ENCODE measurements at places on chromosomes 6 and 20.

- no peak for DNase-seq
These were observed 13.1 kb downstream of the FUCA2 start for GRCh38 chr6:143498428-143498827.

DNA sequence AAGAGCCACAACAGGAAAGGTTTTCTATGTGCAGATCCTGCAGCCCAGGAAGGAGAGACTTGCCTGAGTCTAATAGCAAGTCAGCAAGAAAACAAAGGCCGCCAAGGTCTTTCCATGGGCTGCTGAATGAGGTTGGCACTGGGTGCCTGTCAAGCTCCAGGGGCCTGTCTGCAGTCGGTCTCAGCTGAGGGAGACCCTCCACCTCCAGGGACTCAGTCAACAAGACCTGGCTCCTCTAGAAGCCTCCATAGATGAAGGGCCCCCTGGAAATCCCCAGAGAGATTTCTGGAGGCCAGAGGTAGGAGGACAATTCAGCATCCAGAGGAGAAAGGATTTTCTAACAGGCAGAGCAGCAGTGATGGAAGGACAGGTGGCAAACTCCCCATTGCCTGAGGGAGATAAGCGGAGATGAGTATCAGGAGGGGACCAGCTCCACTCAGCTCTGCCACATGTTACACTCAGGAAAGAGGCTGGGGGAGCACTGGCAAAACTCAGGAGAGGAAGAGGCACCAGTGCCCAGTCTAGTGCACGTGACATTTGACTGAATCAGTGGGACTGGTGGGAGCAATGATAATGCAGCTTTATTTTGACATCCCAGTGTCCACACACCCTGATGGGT is 33.5 kb upstream of the FKBP1A start:
- DNase-seq = no peak

DNA sequence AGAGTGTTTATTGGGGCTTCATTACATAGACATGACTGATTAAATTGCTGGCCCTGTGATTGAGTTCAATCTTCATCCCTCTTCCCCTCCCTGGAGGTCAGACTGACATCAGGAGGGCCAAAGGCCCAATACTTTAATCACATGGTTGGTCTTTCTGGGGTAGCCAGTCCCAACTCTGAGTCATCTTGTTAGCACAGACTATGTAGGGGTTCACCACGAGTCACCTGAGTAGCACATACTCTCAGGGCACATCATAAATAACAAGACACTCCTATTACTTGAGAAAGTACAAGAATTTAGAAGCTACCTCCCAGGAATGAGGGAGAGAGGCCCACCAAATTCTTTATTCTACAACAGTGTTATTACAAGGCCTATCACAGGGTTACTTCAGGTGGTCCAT is 11.3 kb downstream of the GINS1 start:
- no peak for DNase-seq

DNA sequence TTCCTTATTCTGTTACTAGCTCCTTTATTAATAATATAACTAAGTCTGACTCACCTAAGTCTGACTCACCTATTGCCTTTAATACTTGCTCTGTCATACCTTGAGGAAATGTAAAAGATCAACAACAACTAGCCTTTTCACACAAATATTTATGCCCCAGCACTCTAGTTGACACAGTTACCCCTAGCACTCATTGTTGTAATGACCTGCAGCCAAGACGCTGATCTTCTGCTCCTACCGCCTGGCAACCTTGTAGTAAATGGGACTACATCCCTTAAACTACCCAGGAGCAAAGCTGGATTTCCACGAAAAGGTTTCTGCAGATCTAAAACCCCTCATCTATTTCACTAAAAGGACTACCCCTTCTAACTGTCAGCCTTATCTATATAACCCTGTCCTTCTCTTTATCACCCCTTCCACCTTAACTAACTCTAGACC is 90.0 kb downstream of the PLG start:
- no peak for DNase-seq

- DNase-seq = no peak
These were observed 9.9 kb downstream of the SERAC1 start for GRCh38 chr6:158158123-158158522.

GRCh38 chr6:23873161-23873560 is 252.9 kb upstream of the NRSN1 start:
- DNase-seq = no peak

GRCh38 chr6:21987501-21987957 is 309.3 kb downstream of the PRL start:
- no peak for DNase-seq

DNA sequence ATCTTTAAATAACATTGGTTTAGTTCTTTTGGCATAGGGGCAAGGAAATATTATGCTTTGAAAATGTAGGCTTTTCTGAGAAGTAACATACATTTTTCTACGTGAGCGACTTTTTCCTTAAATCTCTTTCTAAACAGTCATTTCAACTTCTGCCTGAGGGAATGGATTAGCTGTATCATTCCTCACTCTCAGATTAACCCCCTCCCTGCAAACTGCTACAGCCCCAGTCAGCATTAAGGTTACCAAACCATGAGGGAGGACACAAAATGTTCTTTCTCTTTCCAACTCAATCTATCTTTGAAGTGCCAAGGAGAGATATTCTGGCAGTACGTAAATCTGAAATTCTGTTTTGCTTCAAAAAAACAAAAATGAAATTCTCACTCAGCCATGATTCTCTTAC is 231.3 kb upstream of the FLRT3 start:
- no peak for DNase-seq

- no peak for DNase-seq
These were observed 238.1 kb upstream of the HS3ST5 start for GRCh38 chr6:114580882-114581281.

GRCh38 chr6:39294133-39294532 is 20.1 kb downstream of the KCNK17 start:
- no peak for DNase-seq

- no peak for DNase-seq
These were observed 85.2 kb upstream of the CCDC167 start for GRCh38 chr6:37584654-37585522.

- DNase-seq = no peak
These were observed 62.1 kb upstream of the ZNF217 start for GRCh38 chr20:53655625-53656292.

GRCh38 chr6:80862756-80863155 is 756.3 kb downstream of the BCKDHB start:
- no peak for DNase-seq

GRCh38 chr6:43297644-43298564 is at the start of gene SLC22A7:
SLC22A7 (plus strand) TSS chr6:43298260; CDS start chr6:43298359, 99 bp downstream.
- no peak for DNase-seq

DNA sequence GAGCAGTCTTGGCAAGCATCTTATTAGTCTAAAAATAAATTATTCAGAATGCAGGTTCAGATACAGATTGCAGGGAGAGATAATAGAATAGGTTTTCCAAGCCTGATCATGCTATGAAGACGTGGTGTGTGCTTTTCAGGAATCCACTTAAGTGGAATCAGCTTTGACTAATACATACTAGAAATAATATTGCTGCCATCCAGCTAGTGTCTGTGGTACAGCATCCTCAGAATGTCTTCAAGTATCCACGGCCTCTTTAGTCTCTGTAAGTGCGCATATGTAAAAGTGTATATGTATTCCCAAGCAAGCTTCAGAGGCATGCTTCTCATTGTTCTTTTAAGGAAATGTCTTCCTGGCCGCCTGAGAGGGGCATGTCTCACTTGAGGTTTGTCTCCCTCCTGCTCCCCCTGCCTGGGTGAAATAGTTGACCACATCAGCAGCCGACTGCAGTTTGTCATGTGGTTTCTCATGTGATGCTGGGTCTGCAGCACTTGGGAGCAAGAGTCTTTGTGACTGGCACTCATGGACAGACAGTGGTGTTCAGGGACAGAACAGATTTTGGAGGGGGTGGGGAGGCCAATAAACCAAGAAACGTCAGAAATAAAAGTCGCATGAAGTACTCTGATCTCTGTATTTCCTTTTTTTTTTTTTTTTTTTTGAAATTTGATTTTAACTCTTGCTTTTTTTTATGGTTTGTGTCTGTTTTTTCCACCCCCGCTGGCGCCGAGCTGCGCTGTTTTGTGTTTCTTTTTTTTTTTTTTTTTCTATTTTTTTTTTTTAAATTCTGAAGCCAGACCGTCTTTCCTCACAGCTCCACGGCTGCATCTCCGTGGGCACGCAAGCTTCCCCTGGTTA is 150.8 kb downstream of the PRL start:
- no peak for DNase-seq

DNA sequence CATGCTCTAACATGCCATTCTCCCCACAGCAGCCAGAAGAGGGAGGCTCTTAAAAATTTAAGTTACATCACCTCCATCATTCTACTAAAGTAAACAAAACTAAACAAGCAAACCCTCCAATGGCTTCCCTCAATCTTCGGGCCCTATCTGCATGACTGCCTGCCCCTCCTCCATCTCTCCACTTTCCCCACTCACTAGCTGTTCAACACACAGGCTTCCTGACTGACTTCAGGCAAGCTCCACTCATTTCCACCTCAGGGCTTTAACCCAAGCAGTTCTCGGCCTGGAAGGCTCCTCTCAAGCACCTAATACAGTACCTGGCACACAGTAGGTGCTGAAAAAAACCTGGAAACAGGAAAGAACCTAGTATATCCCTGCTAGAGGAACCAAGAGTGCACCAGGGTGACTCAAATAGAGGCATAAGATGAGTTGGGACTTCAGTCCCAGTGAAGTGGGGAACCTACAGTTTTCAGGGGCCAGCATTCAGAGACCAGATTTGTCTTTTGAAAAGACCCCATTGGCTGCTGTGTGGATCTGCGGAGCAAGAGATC is 2.8 kb downstream of the AHCY start:
- no peak for DNase-seq

GRCh38 chr6:25359191-25359861 is 80.2 kb downstream of the CARMIL1 start:
- DNase-seq = no peak

DNA sequence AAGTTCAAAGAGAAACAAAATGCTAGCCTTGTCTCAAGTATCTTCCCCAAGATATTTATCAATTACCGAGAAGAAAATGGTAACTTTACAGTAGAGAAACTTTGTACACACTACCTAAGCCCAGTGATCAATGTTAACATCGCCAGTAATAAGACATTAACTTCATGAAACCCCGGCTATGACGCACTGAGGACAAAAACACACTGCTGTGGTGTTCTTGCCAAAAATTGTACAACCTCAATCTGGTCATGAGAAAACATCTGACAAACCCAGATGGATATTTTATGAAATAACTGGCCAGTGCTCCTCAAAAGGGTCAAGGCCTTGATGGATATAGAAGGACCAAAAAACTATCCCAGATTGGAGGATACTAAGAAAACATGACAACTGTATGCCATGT is 85.5 kb upstream of the DTNBP1 start:
- no peak for DNase-seq

- DNase-seq = no peak
These were observed 174.6 kb downstream of the KHDC1L start for GRCh38 chr6:73050706-73051105.

DNA sequence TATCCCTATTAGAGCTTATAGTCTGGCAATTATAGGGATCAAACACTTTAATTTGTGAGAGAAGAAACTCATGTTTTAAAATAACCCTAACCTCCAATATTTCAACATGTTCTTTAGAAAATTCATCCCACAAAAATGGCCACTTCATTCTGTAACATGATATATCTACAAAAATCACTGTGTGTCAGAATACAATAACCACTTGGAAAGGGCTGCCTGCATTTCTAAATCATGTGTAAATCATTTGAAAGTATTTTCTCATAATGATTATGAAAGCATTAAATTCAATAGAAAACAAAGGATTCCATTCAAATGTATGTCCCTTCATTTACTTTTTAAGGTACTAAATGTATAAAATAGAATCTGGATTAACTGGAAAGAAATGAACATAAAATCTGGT is 101.4 kb upstream of the NHSL1 start:
- no peak for DNase-seq

- DNase-seq = no peak
These were observed 12.1 kb upstream of the CHRNA4 start for GRCh38 chr20:63372971-63373885.

GRCh38 chr6:46016063-46016608 is 476 bp upstream of the CLIC5 start:
- no peak for DNase-seq

GRCh38 chr6:127516662-127517273 is 2.4 kb downstream of the MTCL3 start:
- peak; percentile 39 for DNase-seq

- DNase-seq = peak; percentile 35
These were observed at the start of gene C6orf62 for GRCh38 chr6:24719125-24719971. C6orf62 (minus strand) TSS chr6:24719154; CDS start chr6:24718668, 486 bp downstream.

- no peak for DNase-seq
These were observed 26.5 kb upstream of the ZFAND3 start for GRCh38 chr6:37793067-37793466.

GRCh38 chr6:167778497-167779128 is 48.1 kb upstream of the AFDN start:
- DNase-seq = no peak

DNA sequence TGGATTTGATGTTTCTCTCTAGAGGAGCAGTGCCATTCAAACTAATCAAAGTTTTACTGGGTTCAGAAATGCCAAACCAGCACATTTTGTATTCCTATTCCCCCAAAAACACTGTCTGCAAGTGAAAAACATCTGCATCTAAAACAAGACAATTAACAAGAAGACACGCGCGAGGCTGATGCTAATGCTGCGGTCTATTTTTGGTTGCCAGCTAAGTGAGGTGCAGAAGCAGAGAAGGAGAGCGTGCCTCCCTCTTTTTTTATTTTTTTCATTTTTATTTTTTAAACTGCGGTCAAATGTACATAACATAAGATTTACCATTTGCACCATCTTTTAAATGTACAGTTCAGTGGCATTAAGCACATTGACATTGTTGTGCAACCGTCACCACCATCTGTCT is 641.1 kb downstream of the DHX35 start:
- no peak for DNase-seq

DNA sequence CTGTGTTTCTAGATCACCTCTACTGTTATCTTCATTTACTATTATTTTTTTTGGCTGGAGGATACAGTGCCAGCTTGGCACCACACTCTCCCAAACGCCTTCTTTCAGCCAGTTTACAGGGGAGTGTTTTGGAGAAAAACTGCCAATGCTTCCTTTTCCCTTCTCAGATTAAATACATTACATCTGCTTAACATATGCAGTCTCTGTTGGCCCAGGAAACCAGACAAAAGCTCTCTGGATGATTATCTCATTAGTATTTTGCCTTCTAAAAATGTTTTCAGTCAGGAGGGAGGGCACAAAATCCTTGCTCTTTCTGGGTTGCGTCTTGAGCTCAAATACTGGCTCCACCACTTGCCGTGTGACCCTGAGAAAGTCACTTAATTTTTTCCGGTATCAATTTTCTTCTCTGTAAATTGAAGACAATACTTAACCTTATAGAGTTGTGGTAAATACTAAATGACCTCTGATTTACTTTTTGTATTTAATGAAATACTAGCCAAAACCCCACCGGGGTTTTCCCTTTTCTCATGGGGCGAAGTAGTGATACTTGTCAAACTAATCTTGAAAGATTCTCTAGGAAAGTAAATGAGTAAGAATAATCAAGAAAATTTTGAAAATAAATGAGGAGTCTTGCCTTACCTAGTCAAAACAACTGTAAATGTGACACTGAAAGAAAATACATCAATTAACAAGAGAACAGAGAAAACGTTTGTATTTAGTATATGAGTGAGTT is 146.2 kb downstream of the MMS22L start:
- DNase-seq = no peak

- DNase-seq = no peak
These were observed 74.7 kb upstream of the TCF21 start for GRCh38 chr6:133814238-133814637.

GRCh38 chr20:8515810-8516435 is 383.9 kb downstream of the PLCB1 start:
- DNase-seq = no peak

All from activated CD4-positive, alpha-beta T cell treated with anti-CD3 and anti-CD28 coated beads, Interleukin-2, amount 50 U/mL, for 1 hour (primary cell).